ENCODE measurements at places on chromosomes 4 and X.

DNA sequence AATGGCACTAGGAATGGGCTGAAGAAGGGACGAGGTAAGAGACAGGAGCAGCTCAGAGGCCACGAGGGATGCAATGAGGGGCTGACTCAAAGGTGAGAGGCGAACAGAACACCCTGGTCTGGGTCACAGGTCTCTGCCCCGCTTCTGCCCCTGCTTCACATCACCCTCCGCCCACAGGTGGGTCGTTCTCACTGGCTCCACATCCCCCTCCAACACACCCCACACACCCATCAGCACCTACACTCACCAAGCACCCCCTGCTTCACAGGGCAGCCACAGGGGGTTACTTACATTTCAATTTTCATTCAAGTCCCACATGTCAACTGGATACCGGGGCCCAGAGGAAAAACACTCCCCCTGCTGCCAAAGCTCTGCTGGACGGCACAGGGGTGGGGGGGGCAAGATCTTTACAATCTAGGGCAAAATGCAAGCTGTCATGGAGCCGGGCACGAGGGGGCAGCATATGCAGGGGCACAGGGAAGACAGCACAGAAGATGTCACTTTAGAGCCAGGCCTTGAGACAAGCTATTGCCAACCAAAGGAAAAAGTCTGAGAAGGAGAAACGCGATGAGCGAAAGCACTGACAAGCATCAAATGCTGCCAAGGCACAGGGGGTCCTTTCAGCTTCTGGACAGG lies 94.0 kb downstream of the AFAP1 start:
- DNase-seq = no peak

DNA sequence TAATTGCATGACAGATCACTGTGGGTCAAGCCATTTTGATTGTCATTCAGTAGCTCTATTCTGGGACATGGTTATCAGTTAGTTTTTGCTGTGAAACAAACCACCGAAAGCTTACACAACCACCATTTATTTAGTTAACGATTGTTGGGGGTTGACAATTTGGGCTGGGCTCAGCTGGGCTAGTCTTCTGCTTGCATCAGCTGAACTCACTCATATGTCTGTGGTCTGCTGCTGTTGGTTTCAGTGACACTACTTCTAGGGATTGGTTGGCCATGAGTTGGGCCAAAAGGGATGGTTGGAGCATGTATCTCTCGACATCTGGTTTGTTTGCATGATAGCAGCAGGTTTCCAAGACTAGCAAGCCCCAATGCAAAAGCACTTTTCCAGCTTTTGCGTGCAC lies 5.3 kb upstream of the SMIM10 start:
- no peak for DNase-seq

- DNase-seq = no peak
Observed at GRCh38 chr4:134780244-134780643, 578.7 kb upstream of the PABPC4L start.

GRCh38 chr4:140808256-140808655 lies 52.1 kb upstream of the TBC1D9 start:
- no peak for DNase-seq

DNA sequence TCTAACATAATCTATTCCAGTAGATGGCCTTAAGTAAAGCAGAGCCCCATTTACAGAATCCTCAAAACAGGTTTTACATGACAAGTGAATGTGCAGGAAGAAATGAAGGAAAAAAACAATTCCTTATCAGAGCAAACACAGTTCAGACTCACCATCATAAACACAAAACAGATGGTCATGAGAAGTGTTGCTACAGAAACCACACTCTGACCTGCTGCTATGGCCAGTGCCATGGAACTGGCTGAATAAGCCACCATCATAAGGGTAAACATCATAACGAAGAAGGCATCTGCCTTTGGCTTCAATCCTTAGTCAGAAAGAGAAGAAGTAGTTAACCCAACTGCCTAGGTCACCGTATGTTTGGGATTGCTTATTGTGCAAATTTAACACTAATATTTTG lies 61.1 kb downstream of the ABCG2 start:
- DNase-seq = no peak

- no peak for DNase-seq
Observed at GRCh38 chrX:36867143-36867542, 141.0 kb upstream of the FAM47C start.

All from activated CD4-positive, alpha-beta T cell treated with anti-CD3 and anti-CD28 coated beads, Interleukin-2, amount 50 U/mL, for 1 hour (primary cell).